ENCODE measurements at places on chromosomes 11 and 22. TPM values are rescaled to one million over a fixed set of nuclear protein-coding genes. Genes with fewer than 3 reads are reported as not detected.

Gene SMTNL1
- not detected for total RNA-seq

Gene PRRG4
- 0.05 TPM for total RNA-seq

DNA sequence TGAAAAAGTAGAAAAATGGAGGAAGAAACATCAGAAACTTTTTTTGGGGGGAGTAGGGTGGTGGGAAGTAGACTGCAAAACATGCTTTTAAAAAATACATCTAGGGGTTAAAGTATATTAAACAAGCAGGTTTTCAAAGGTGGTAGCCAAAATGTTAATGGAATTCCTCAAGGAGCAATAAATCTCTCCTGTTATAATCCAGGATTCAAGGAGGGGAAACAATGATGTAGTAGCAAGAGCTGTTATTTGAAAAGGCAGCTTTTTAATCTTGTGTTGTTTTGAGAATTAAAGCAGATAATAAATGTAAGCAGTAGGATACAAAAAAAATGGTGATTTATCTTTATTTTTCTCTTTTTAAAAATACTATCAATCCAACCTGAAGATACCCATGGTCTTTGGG lies 736.5 kb upstream of the CCDC90B start:
- H3K4me1 ChIP-seq: no peaks in the 10 kb centered on the region
- no peak overlapping the region for H3K4me3 ChIP-seq
- DNase-seq: no peak

Gene GRIA4
- not detected for total RNA-seq

- H3K4me1 ChIP-seq: peaks cover 4% of the 10 kb centered on the region
- no peaks in the 10 kb centered on the region for H3K27me3 ChIP-seq
- no peak overlapping the region for H3K4me3 ChIP-seq
- DNase-seq: no peak
Measured at GRCh38 chr11:132639986-132640385, 892.3 kb downstream of the OPCML start.

Measured in CD4-positive, alpha-beta T cell (primary cell).